ENCODE measurements at places on chromosomes 13 and 19.

DNA sequence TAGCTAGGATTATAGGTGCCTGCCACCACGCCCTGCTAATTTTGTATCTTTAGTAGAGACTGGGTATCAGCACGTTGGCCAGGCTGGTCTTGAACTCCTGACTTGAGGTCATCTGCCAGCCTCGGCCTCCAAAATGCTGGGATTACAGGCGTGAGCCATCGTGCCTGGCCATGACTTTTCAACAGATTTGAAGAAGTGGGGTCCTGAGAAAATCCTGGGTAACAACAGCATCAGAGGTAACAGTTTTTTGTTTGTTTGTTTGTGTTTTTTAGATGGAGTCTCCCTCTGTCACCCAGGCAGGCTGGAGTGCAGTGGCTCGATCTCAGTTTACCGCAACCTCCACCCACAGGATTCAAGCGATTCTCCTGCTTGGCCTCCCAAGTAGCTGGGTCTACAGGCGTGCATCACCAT is 3.7 kb downstream of the JUNB start:
- DNase-seq: no peak

- DNase-seq: no peak
Observed at GRCh38 chr19:47681936-47682335, 31.3 kb upstream of the EHD2 start.

GRCh38 chr19:16516923-16517610 is 20.9 kb downstream of the C19orf44 start:
- no peak for DNase-seq

- no peak for DNase-seq
Observed at GRCh38 chr13:23516702-23517101, 53.5 kb upstream of the TNFRSF19 start.

GRCh38 chr13:50548586-50548985 is 294.9 kb downstream of the DLEU7 start:
- no peak for DNase-seq

DNA sequence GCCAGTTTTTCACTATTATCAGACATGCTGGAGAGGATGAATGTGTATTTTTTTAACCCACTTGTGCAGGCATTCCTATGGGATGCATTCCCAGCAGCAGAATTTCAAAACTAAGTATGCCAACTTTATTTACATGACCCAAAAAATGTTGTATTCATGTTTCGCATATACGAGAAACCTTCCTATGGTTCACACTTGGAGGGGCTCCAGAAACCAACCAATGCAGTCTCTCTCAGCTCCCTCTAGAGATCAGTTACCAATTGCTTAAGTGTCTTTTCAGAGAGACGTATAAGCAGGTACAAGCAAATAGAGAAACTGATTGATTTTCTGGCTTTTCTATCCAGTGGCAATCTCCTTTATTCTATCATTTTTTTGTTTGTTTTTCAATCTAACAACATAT is 5.5 kb upstream of the PTOV1 start:
- no peak for DNase-seq

DNA sequence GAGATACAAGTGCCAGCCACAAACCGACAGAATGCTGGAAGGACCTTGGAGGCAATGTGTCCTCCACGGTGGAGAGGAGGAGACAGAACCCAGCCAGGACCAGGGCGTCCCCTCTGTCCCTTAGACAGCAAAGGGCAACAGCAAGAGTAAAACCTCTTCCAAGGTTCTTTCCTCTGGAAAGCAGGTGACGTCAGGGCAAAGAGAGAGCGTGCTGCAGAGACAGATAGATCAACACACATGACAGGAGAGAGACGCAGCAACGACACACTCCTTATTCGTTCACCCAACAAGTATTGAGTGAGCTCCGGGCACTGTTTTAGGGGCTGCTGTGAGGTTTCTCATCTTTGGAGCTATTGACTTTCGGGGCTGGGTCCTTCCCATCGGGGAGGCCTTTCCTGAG is 1.3 kb upstream of the GALP start:
- no peak for DNase-seq

DNA sequence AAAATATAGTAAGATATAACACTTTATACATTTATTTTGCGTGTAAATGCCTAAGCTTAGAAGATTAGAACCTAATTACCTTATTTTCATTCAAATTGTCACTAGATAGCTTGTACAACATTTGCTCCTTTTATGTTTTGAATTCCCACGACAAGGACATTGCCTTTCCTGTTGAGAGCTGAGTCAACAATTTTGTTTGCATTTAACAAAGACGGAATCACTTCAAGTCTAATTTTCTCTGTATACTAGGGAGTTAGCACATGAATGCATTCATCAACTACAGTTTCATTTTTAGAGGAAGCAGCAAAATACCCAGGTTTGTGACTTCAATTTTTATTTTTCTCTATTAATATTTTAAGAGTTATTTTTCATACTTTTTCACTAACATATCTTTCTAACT is 48.7 kb upstream of the PCCA start:
- DNase-seq: no peak

GRCh38 chr13:75103976-75104375 is 378.0 kb downstream of the TBC1D4 start:
- no peak for DNase-seq

GRCh38 chr13:48515732-48516131 is 17.1 kb downstream of the RCBTB2 start:
- no peak for DNase-seq

GRCh38 chr13:97600458-97601075 is 166.6 kb downstream of the RAP2A start:
- no peak for DNase-seq

DNA sequence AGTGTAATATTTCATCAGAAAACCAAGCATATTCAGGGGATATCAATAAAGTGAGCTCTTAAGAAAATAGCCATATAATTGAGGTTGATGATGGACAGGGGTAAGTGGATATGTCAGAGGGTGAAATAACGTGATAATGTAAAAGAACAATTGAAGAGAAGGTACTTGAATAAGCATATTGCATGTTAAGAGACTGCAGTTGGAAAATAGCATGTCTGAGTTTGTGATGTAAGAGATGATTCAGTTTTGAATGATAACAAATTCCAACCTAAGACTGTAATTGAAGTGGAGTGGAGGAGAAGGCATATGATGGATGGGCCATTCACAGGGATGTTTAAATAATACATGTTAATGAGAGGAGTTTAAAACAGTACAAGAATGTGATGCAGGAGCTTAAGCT is 1633.5 kb downstream of the SLITRK1 start:
- DNase-seq: no peak

DNA sequence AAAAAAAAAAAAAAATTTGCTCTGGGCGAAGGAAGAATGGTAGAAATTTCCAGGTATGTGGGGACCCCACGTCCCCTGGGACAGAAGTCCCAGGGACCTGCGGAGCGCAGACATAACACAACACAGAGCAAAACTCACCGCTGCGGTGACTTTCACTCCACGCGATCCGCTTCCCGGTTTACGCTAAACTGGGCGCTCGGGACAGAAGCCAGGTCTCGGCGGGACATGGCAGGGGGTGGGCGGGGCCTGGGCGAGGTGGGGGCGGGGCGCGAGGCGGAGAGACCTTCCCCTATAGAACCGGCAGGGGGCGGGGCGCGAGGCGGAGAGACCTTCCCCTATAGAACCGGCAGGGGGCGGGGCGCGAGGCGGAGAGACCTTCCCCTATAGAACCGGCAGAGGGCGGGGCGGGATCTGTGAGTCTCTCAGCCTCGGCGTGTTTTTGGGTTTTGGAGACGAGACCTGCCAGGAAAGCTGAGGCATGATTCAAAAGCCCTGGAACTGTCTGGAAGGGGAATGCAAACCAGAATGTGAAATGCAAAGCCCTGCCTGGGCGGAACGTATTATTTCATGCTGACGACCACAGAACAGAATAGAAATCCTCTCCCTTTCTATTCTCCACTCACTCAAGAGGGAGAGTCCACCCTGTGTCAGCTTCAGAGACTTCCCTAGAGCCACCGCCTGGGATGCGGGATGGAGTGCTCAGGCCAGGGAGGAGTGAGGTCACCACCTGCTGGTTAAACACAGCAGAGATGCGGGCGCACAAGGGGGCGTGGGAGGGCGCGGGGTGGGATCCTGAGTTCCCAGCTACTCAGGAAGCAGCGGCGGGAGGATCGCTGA is 20.2 kb upstream of the ERVV-1 start:
- DNase-seq: peak; percentile 89

- no peak for DNase-seq
Observed at GRCh38 chr19:51811344-51811743, 16.4 kb downstream of the FPR3 start.

- no peak for DNase-seq
Observed at GRCh38 chr13:44868397-44868796, 120.9 kb downstream of the NUFIP1 start.

- DNase-seq: no peak
Observed at GRCh38 chr13:20475927-20476691, 49.5 kb downstream of the CRYL1 start.

DNA sequence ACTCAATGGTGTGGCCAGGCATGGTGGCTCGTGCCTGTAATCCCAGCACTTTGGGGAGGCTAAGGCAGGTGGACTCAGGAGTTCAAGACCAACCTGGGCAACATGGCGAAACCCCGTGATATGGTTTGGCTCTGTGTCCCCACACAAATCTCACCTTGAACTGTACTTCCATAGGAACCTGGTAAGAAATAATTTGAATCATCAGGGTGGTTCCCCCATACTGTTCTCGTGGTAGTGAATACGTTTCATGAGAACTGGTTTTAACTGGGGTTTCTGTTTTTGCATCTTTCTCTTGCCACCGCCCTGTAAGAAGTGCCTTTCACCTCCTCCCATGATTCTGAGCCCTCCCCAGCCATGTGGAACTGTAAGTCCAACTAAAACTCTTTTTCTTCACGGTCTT is 49.6 kb downstream of the USP12 start:
- no peak for DNase-seq

- no peak for DNase-seq
Observed at GRCh38 chr13:75404726-75405125, 77.2 kb downstream of the TBC1D4 start.

- no peak for DNase-seq
Observed at GRCh38 chr19:1232652-1233072, 5.1 kb downstream of the CBARP start.

DNA sequence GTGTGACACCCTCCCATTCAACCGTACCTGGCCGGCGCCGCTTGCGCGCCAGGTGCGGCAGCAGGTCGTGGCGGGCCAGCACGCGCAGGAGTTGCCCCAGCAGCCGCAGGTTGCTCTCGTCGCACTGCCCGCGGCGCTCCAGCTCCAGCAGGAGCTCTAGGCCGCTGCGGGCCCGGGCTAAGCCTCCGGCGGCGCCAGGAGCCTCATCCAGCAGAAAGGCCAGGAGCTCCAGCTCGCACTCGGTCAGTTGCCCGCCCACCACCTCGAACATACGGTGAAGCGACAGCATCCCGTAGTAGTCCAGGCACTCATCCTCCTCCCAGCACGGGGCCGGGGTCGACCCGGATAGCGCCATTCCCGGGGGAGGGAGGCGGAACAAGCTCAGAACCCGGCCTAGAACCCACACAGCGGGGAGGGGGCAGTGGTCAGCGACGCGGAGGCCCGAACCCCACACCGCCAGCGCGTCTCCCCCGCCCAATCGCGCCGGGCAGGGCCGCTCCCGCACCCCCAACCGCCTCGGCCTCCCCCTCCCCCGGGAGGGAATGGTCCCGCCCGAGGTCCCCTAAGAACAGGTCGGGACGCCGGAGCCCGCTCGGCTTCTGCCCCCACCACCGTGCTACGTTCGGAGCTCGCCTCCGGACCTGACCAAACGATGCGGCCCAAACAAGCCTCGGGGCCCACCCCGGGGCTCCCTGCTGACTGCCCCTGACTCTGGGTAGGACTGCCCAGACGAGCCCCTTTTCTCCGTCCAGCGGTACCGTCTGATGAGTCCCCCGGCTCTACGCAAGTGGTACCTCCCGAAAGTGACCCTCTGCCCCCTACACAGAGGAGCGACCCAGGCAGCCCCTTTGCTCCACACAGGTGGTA is 591 bp downstream of the DEDD2 start:
- DNase-seq: peak; percentile 46

DNA sequence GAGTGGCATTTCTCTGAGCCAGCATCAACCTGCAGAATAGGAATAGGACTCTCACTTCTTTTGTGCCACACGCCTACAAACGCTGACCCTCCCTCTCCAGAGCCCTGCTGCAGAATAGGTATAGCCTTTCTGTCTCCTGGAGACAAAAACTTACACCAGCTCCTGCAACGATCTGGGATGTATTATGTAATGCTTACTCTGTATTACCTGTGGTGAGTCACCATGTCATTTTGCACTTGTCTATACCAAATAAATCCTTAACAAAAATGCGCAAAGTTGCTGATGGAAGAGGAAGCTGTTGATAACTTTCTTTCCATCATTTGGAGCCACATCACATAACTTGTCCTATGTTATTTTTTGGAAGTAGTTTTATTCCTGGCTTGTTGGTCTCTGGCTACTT is 155.8 kb upstream of the FNDC3A start:
- no peak for DNase-seq

GRCh38 chr13:51913421-51914136 is 51.8 kb downstream of the CCDC70 start:
- DNase-seq: no peak

- DNase-seq: no peak
Observed at GRCh38 chr19:54947381-54947780, at the start of gene NLRP7. Gene NLRP7 (minus strand): TSS chr19:54947530.
